ENCODE measurements at places on chromosomes 2 and 18.

- DNase-seq, result no peak
Observed at GRCh38 chr2:109375656-109376055, 238.1 kb downstream of the SEPTIN10 start.

- no peak for DNase-seq
Observed at GRCh38 chr2:240620859-240621258, 4.4 kb upstream of the GPR35 start.

- no peak for DNase-seq
Observed at GRCh38 chr2:26243470-26244308, 743 bp downstream of the HADHA start.

DNA sequence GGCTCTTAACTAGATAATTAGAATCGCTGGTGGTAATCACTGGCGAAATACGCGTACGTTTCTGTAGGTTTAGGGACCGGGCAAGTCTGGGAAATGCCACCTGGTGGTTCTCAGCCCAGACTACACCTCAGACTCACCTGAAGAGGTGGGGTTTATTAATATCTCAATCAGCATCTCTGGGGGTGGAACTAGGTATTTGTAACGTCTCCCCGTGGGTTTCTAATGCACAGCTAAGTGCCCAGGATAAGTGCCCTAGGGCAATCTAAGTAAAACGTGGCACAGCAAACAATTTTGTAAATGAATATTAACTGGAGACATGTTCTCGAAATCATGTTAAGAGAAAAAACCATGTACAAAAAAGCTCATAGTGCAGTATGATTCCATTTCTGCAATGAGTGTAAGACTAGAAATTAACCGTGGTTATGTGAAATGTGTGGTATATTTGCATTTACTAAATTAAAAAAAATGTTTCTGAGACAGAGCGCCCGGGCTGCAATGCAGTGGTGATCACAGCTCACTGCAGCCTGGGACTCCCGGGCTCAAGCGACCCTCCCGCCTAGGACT, 760 bp upstream of the CNOT11 start:
- peak; percentile 25 for DNase-seq

- DNase-seq, result no peak
Observed at GRCh38 chr2:141570474-141571131, 560.2 kb downstream of the LRP1B start.

GRCh38 chr18:10736984-10737383, 211.2 kb downstream of the NAPG start:
- no peak for DNase-seq

GRCh38 chr18:26133652-26134051, at the start of gene PSMA8:
Gene PSMA8 (plus strand): TSS chr18:26133869. CDS start chr18:26133966, 97 bp downstream.
- DNase-seq, result peak; percentile 52

DNA sequence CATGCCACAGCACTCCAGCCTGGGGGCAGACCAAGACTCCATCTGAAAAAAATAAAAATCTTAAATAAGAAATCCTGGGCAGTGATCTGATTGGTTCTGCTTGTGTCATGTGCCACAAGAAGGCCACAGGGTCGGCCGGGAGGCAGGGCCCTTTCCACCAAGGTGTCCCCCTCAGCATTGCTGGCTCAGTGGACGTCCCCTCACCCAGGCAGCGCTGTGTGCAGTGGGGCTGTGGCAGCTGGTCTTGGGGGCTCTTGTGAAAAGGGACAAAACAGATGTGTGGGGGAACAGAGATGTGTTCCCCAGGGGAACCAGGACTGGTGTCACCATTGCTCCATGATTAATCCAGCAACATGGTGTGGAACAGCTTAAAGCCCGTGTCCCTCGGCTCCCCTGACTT, 60.5 kb downstream of the HS6ST1 start:
- DNase-seq, result no peak

DNA sequence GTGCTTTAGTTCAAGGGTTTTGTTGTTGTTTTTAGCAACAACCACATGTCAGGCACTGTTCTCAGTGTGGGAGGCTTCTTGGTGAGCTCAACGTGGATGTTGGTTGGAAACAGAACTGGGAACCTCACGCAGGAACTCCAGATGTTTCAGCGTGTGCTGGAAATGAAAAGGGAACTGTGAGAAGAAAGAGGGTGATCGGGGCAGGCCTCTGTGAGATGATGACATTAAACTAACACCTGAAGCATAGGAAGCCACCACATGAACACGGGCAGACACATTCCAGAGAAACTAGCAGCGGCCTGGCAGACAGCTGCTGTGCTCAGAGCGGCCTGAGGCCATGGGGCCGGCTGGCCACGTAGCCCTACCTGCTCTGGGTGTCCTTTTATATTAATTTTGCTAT, 66.4 kb downstream of the COA5 start:
- DNase-seq, result no peak

DNA sequence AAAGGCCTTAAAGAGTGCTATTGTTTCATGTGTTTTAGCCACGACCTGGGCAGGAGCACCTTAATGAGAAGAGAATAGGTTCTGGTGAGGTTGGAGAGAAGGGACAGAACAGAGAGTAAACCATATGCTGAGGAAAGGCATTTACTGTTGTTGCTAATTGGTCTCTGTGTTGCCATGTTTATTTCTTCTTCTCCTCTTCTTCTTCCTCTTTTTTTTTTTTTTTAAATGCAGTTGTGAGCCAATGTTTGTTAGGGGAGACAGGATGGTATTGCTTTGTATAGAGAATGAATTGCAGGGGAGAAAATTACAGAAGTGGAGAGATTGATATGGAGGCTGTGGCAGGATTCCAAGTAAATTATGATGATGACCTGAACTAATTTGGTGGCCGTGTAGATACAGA, 2.6 kb downstream of the SCN9A start:
- DNase-seq, result no peak

- no peak for DNase-seq
Observed at GRCh38 chr18:30234755-30235154, 807.8 kb downstream of the DSC3 start.

DNA sequence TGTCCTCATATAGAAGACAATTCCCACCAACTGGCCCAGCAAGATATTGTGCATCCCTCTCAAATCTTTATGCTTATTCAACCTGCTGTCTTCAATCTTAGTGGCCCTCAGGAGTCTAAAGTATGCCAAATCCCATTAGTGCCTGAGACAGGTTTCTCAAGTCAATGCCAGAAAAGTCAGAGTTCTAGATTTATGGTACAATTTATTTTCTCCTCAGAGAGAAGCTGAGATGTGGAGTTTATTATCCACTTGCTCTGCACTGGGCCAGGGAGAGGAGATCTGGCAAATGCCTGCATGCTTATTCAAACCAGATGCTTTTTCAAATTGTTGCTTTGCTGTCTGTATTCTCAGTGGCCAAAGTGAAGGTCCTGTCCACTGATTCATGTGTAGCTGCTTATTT, 825.2 kb downstream of the METTL4 start:
- DNase-seq, result no peak

DNA sequence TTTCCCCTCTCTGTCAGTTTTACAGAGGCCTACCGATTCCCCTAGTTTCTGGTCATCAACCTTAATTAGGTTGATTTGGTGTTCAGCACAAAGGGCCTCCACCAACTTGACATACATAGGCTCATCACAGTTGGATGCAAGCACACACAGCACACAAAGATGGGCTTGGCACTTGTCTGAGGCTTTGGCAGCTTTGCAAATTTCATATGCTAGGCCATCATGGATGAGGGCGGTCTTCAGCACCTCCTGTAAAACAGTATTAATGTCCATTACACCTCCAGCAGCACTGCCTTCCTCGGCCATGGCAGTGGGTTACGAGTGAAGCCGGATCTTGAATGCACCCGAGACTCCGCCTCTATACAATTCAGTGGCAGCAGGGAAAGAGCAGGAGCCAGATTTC, 56.9 kb downstream of the REL start:
- DNase-seq, result no peak

DNA sequence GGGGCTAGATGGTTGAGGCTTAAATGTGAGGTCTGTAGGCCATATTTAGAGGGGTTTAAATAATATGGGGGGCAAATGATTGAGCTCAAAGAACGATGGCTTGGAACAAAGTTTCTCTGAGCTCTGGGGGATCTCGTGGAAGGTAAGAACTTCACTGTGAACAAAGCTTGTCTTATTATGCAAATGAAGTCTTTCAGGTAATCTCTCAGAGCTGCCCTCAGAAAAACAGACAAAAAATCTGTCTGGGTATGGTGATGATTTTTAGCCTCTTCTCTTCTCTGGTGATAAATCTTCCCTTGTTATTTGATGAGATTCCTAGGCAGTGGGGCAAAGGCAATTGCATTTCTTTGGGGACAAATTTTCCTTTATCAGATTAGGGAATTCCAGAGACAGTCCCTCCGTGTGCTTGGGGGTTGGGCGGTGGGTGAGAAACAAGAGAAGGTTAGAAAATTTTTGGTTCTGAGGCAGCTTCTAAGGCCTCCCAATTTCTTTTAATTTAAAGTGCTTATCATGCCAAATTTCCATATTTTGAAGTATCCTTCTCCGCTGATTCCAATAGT, 760.4 kb downstream of the TSN start:
- no peak for DNase-seq

DNA sequence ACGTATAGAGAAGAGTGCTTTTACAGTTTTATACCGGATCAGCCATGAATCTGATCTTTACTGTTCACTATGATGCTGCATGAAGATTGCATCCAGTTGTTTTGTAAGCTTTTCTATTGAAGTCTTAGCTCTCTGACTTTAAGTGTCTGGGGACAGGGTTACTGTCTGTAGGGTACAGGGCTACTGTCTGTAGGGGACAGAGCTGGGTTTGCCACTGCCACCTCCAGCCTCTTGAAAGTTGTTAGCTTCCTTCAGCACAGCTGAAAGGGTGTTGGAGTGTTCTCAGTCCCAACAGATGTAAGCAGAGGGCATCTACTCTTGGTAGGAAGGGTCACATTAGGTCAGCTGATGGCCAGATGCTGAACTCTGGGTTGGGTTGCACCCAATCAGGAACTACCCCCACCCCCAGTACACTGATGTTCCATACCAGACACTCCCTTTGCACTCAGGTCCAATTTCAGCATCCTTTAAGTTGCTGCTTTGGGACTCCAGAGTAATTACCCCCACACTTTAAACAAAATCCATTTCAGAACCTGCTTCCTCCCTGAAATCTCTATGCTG, 58.0 kb downstream of the MYL12B start:
- no peak for DNase-seq

GRCh38 chr18:61817086-61817485, 75.7 kb downstream of the RNF152 start:
- DNase-seq, result no peak

- DNase-seq, result no peak
Observed at GRCh38 chr2:216070195-216070594, 11.4 kb downstream of the PECR start.

DNA sequence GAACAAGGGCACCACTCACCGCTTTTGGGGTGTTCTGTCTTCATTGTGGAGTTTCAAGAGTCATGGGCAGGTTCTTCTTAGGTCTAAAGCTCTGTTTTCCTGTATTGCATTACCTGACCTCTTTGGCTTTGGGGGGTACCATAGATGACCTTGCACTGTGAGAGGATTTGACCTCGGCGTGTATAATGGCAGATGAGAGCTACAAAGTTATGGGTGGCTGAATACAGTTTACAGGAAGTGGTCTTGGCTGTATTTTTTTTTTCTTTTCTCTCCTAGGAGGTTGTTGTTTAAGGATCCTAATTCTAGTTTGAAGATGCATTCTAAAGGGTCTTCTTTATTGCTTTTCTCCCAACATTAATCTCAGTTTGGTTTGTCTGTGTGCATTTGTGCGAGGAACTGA, 11.5 kb downstream of the GAL3ST2 start:
- DNase-seq, result no peak

DNA sequence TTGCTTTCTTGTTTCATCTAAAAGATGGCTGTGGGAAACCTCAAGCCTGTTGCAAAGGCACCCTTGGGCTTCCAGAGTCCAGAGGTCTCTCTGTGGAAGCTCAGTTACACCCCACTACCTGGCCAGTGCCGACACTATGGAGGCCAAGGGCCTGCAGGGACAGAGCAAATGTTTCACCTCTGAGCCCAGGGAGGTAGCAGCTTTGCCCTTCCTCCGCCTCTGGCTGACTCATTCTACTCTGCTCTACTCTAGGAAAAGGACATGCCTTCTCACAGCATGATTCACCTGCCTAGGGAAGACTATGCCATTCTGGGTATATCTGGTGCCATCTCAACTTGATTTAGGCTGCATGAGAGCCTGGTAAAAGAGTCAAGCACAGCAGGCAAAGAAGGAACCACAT, 12.2 kb downstream of the MYOM1 start:
- no peak for DNase-seq

DNA sequence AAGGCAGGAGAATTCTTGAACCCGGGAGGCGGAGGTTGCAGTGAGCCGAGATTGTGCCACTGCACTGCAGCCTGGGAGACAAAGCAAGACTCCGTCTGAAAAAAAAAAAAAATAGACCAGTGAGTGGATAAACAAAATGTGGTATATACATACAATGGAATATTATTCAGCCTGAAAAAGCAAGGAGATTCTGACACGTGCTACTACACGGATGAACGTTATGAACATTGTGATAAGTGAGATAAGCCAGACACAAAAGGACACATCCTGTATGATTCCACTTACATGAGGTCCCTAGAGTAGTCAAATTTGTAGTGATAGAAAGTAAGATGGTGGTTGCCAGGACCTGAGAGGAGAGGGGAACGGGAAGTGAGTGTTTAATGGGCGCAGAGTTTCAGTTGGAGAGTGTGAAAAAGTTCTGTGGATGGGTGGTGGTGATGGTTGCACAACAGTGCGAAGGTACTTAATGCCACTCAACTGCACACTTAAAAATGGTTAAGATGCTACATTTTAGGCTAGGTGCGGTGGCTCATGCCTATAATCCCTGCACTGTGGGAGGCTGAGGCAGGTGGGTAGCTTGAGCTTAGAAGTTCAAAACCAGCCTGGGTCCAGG, 38.3 kb downstream of the NIFK start:
- no peak for DNase-seq

DNA sequence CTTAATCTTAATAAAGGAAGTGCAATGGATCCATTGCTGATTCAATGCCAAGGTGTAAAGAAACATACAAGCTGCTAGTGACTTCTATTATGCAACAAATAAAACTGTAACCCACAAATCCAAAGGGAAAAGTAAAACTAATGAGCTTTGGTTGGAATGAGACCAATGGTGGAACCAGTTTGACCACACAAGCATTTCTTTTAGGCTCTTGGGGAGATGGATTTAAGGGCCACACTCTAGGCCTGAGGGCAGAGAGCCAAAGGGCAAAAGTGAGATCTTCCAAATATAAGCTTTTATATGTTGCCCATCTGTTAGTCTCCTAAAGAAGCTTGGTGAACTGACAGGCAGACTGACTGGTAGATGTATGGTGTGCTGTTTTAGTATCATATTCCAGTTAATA, 41.5 kb upstream of the MMADHC start:
- DNase-seq, result no peak

- DNase-seq, result no peak
Observed at GRCh38 chr2:220665108-220665471, 907.0 kb downstream of the EPHA4 start.

DNA sequence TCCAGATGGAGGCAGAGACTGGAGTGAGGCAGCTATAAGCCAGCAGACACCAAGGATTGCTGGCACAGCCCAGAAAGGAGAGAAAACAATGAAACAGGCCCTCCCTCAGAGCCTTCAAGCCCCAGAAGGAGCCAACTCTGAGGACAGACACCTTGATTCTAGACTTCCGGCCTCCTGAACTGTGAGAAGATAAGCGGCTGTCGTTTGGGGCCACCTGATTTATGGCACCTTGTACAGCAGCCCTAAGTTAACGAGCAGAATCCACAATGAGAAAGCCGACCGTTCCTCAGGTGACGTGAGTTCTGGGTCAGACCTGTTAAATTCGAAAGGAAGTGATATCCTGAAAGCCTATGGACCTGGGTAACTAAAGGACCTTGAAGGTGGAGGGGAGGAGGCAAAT, 7.3 kb upstream of the CNDP2 start:
- no peak for DNase-seq

Data from effector memory CD4-positive, alpha-beta T cell (primary cell).